GM04503 (cell line): ENCODE measurements at places on chromosomes 7 and 10.

DNA sequence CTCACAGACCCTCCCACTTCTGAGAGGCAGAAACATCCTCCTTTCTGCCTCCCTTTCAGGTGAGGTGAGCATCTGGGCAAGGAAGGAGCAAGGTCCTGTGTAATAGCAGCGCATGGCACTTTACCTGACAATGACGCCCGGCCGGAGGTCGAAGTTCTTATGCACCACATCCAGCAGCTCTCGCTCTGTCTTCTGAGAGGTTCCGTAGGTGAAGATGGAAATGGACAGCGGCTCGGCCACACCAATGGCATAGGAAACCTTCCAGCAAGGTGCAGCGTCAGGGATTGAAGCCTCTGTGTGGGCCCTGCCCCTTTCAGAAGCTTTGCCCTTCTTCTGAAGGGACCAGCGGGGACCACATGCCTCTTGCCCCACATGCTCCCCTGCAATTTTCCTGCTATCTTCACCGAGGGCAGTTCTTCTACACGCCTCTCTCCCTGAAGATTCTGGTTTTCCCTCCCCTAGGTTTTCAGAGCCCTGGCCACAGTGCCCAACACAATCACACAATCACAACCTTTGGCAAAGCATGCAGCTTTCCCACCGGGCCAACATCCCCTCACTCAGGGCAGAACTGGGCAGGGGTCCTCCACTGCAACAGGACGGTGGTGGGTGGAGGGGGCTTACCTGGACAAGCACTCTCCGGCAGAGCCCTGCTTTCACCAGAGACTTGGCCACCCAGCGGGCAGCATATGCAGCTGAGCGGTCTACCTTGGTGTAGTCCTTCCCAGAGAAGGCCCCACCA lies 14.9 kb downstream of the MAT1A start:
- DNase-seq = no peak

DNA sequence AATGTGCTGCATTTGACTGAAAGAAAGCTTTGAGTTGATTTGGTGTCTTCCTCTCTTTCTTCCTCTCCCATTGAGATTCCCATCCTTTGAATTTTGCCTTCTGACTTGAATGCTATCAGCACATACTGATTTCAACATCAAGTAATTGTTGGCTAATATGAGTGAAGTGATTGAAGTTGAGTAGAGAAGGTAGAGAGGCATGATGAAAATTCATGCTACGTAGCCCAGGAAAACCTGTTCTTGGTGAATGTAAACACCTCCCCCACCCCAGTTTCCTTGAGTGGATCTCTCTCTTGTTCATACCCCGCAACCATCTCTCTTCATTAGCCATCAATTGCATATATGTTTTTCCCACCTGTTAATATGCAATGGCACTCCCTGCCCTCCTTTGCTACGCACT lies 193.3 kb downstream of the FRMD4A start:
- no peak for DNase-seq

- DNase-seq = no peak
Measured at GRCh38 chr10:18743926-18744325, 84.7 kb downstream of the ARL5B start.

DNA sequence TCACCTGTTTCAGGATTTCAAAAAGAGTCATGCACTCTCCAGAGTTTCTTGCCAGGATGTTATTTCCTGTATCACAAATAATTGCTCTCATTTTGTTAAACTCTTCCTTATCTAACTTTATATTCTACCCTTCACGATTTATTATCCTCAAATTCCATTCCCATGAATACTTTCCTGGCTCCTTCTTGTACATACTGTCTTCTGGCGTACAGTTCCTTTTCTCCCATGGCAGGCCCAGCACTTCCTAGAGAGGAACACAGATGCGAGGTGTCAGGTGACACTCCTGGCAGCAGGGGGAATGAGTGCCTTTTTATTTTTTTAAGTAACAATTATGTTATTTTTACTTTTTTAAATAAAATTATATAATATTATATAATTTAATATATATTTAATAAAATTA lies 411.9 kb downstream of the TFEC start:
- peak; percentile 39 for DNase-seq

DNA sequence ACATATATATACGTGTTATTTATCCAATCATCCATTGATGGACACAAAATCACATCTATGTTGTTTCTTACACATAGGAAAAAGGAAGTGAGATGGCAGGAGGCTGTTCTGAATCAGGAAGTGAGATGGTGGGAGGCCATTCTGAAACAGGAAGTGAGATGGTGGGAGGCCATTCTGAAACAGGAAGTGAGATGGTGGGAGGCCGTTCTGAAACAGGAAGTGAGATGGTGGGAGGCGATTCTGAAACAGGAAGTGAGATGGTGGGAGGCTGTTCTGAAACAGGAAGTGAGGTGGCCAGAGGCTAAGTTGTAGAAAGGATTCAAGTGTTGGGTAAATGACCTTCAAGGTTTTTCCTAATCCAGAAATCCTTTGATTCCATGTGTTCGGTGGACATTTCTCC lies 921.5 kb downstream of the TYW1 start:
- DNase-seq = no peak

- DNase-seq = no peak
Measured at GRCh38 chr7:75881436-75882095, 2.7 kb downstream of the RHBDD2 start.

GRCh38 chr7:149334930-149335329 lies 72.9 kb downstream of the ZNF783 start:
- no peak for DNase-seq

GRCh38 chr10:20073167-20073566 lies 256.9 kb downstream of the PLXDC2 start:
- DNase-seq = no peak

- DNase-seq = no peak
Measured at GRCh38 chr7:133510326-133511055, 257.6 kb downstream of the EXOC4 start.

- no peak for DNase-seq
Measured at GRCh38 chr7:93817526-93817925, 73.0 kb downstream of the TFPI2 start.

DNA sequence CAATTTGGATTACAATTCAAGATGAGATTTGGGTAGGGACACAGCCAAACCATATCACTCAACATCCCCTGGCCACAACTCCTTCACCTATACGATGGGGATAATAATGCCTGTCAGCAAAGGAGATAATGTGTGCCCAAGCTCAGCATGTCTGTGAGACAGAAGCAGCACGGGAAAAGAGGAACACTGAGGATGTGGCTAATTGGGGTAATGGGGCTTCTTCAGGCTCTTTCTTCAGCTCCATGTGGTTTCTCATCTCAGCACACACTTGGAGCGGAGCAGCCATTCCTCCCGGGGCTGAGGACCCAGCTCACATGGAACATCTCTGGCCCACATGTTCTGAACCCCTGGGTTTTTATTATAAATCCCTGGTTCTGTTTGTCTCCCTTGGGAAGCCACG lies 136.0 kb upstream of the NAMPT start:
- DNase-seq = no peak

DNA sequence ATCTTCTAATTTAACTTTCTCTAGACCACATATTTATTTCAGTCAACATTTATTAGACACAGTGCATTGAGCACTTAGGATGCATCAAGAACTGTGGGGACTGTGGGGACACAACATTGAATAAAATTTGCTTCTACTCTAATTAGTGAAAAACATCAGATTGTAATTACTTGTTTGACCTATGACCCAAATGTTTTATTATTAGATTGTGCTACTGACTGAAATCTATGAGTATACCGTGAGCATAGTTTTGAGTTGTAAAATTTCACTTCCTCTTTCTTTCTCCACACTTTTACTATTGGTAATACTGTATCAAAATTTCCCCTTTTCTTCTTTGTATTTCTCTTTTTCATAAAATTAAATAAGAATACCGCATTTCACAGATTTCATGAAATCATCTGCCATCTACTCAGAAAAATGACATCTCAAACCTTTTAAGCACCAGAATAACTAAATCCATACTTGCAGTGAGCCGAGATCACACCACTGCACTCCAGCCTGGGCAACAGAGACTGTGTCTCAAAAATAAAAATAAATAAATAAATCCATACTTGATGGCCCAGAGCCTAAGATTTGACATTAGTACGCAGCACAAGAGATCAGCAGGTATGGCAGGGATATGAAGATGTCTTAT lies 25.4 kb upstream of the INPP5F start:
- no peak for DNase-seq

GRCh38 chr7:83324596-83324995 lies 161.9 kb upstream of the PCLO start:
- no peak for DNase-seq

- DNase-seq = no peak
Measured at GRCh38 chr7:4834601-4835397, 27.0 kb downstream of the PAPOLB start.

GRCh38 chr7:127514499-127514898 lies 70.9 kb downstream of the GCC1 start:
- DNase-seq = no peak

GRCh38 chr7:71345117-71345884 lies 213.4 kb downstream of the GALNT17 start:
- DNase-seq = no peak

DNA sequence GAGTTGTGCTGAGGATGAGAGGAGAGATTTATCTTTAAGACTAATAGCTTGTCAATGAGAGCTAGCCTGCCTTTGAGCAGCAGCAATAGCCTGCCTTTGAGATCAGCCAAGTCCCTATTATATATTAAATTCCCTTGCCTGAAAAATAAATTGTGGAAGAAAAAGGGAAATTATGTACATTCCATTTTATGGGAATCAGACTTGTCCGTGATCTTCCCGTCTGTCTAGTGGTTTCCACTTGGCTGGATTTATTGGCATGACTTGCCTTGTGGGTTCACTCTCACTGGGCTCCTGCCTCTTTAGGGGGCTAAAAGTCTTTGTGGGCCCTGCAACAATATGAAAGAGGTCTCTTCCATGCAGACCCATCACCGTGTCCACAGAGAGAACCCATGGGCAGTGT lies 171.7 kb upstream of the FRMD4A start:
- DNase-seq = no peak

DNA sequence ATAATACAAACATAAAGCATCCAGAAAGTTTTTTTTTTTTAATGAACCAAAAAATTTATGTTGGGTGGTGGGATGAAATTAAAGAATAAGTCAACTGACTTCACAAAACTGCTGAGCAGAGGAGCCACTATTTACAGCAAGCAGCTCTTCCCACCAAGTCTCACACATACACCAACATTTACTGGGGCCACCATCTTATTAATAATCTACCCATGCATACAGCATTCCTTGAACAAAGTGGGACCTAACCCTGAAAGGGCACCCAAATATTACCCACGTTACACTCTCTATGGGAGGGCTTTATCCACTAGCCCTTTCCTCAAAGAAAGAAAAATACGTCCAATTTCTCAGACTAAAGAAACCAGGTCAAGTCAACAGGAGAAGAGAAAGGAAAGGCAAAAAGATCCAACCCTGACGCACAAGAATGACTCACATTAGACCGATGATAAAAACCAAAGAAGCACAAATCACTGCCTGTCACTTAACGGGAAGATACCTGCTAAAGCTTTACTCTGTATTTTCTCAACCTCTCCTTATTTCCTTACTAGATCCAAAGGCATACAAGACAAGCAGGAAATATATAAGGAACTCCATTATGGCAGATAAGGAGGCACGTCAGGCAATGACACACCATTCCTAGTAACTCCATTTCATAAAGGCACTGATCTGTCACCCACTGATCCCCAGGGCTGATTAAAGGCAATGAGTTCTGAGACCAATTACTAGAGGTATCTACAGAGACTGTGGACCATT lies 141.8 kb upstream of the ASAH2 start:
- DNase-seq = no peak

GRCh38 chr10:124289851-124290795 lies 128.6 kb downstream of the OAT start:
- no peak for DNase-seq

DNA sequence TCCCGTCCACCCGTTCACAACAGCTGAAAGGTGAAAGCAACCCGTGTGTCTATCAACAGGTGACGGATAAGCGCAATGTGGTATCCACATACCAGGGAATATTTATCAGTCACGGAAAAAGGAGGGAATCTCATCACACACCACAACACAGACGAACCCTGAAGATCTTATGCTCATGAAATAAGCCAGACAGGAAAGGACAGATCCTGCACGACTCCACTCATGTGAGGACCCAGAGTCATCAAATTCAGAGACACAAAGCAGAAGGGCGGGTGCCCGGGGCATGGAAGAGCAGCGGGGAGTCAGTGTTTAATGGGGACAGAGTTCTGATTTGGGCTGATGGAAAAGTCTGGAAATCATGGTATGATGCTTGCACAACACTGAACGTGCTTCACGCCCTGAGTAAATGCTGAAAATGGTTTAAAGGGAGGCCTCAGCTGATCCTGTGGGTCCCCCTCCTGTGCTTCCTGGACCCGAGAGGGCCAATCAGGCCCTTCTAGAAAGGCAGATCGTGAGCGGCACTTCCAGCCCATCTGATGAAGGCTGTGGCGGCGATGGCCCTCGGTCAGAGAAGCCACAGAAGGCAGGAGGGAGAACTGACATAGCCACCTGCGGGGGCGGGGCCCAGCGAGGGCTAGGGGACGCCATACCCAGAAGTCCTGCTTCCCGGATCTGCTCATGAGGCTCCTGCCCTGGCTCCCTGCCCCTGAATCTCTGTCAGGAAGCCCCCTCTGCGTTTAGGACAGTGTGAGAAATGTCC lies 19.1 kb downstream of the WDR86 start:
- DNase-seq = no peak

GRCh38 chr7:36474283-36475010 lies 84.8 kb downstream of the ANLN start:
- no peak for DNase-seq

DNA sequence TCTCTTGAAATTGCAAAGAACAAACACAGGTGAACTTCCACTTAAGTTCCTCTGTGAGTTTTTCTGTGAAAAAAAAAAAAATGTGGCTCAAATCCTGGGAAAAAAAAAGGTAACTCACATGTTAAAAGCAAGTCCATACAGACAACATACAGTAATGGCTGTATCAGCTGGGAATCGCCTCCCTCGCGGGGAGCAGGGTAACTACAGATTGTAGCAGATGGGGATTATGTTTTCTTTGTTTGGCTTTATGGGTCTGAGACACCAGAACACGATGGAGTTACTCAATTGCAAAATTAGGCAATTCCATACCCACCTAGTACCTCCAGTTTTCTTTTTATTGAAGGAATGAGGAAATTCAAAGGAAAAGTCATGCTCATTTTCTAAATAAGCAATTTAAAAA lies 42.3 kb downstream of the FEZF1 start:
- no peak for DNase-seq

DNA sequence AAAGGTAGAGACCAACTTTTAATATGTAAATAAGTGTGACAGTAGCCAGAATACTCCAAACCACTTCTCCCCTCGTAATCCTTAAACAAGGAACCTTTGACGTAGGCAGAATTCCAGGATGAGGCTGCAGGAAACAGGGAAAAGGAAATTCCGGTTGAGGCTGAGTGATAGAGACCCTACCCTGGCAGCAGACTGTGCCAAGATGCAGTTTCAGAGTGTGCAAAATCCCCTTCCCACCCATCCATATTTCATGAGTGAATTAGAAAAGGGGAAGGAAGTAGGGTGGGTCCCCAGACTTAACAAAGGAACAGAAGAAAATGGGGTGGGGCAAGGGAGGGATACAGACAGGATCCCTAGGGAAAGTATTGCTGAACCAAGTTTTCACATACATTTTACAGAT lies 143.0 kb downstream of the RAPGEF5 start:
- DNase-seq = no peak
